ENCODE measurements at places on chromosomes 3 and 15. TPM values are rescaled to one million over a fixed set of nuclear protein-coding genes. Genes with fewer than 3 reads are reported as not detected.

GRCh38 chr3:133851266-133851906 lies 44.3 kb downstream of the RAB6B start:
- no peaks in the 10 kb centered on the region for H3K36me3 ChIP-seq
- no peak overlapping the region for H3K4me3 ChIP-seq
- no peak overlapping the region for H3K27ac ChIP-seq
- no peaks in the 10 kb centered on the region for H3K4me1 ChIP-seq
- no peak for DNase-seq

GRCh38 chr3:159859836-159860235 lies 128.8 kb upstream of the IL12A start:
- no peaks in the 10 kb centered on the region for H3K27me3 ChIP-seq
- H3K36me3 ChIP-seq = no peaks in the 10 kb centered on the region
- peaks cover 68% of the 10 kb centered on the region for H3K4me1 ChIP-seq
- H3K27ac ChIP-seq = peak overlapping the region; percentile 85

- H3K4me3 ChIP-seq = no peak overlapping the region
- H3K27ac ChIP-seq = no peak overlapping the region
- peaks cover 7% of the 10 kb centered on the region for H3K36me3 ChIP-seq
These were observed 10.0 kb upstream of the DNAJB8 start for GRCh38 chr3:128476659-128477058.

Gene LRRFIP2
- total RNA-seq = 64.5 TPM

DNA sequence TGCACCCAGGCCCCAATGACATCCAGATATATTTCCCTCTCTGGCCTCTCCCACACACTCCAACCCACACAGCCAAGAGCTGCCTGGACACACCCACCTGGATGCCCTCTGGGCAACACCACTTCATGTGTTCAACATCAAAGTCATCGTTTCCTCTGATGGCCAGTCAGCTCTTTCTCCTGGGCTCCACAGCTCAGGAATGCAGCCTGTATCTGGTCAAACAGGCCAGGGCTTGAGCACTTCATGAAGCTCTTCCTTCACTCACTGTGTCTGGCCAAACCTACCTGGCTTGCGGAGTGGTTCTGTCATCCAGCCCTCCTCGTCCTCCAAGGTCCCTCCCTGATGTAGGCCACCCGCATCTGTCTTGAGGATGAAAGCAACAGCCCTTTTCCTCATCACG lies 35.8 kb upstream of the SLC6A11 start:
- H3K36me3 ChIP-seq = no peaks in the 10 kb centered on the region
- no peak overlapping the region for H3K27ac ChIP-seq
- peaks cover 3% of the 10 kb centered on the region for H3K4me1 ChIP-seq
- no peak for DNase-seq
- no peak overlapping the region for H3K4me3 ChIP-seq
- no peaks in the 10 kb centered on the region for H3K27me3 ChIP-seq

DNA sequence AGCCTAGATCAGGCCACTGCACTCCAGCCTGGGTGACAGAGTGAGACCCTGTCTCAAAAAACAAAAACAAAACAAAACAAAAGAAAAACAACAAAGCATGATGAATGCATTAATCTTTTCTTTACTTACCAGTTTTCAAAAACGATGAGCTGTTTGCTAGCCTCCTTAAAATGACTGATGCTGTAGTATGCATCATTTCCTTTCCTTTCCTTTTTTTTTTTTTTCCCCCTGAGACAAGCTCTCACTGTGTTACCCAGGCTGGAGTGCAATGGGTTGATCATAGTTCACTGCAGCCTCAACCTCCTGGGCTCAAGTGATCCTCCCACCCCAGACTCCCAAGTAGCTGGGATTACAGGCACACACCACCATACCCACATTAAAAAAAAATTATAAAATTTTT lies 202.0 kb downstream of the ADAMTSL3 start:
- DNase-seq = no peak
- H3K36me3 ChIP-seq = no peaks in the 10 kb centered on the region
- H3K4me1 ChIP-seq = no peaks in the 10 kb centered on the region
- no peak overlapping the region for H3K27ac ChIP-seq
- H3K27me3 ChIP-seq = no peaks in the 10 kb centered on the region
- H3K4me3 ChIP-seq = no peak overlapping the region

GRCh38 chr3:5809586-5810246 lies 622.2 kb downstream of the EDEM1 start:
- H3K4me1 ChIP-seq = no peaks in the 10 kb centered on the region
- H3K27me3 ChIP-seq = no peaks in the 10 kb centered on the region
- DNase-seq = no peak

GRCh38 chr15:77575203-77575934 lies 57.3 kb downstream of the LINGO1 start:
- no peaks in the 10 kb centered on the region for H3K36me3 ChIP-seq
- no peaks in the 10 kb centered on the region for H3K27me3 ChIP-seq
- no peak overlapping the region for H3K4me3 ChIP-seq
- no peaks in the 10 kb centered on the region for H3K4me1 ChIP-seq

Gene CHRM5
- not detected for total RNA-seq

Measured in endothelial cell of umbilical vein (primary cell).